ENCODE measurements at places on chromosomes 5 and 9. TPM values are rescaled to one million over a fixed set of nuclear protein-coding genes. Genes with fewer than 3 reads are reported as not detected.

Gene HAVCR2
- polyA plus RNA-seq = not detected

Gene SPATA31D4
- not detected for polyA plus RNA-seq

GRCh38 chr9:38363589-38363925, 28.9 kb upstream of the ALDH1B1 start:
- DNase-seq = no peak

DNA sequence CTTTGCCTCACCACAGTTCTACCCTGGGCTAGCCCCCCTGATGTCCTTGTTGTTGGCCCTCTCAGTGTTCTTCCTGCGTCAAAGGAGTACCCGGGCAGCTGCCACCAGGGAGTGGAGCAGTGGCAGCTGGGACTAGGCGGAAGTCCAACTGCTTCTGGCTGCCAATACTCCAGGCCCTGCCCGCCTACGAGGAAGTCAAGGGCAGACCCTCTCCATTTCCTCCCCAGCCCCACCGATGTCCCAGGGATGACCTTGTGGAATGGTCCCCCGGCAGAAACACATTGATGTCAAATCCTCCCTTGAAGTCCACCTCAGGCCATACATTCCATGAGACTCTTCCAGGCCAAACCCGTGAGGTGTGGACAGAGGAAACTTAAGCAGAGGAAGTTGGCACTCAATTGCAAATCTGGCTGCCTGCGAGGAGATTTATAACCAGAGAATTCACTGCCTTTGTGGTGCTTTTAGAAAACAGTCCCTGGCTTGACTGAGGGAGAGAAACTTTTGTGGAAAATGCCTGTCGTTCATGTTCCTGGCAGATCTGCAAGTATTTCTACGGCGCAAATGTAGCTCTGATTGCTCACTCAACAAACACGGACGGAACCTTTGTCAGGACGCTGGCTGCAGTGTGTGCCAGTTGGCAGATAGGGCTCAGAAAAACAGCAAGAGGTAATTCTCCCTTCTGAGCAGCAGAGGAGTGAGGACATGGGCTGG, 339.7 kb downstream of the RAB3C start:
- no peak for DNase-seq

- DNase-seq = no peak
Observed at GRCh38 chr9:127147251-127147650, 24.8 kb upstream of the ANGPTL2 start.

Gene OLFML2A
- polyA plus RNA-seq = 0.12 TPM

DNA sequence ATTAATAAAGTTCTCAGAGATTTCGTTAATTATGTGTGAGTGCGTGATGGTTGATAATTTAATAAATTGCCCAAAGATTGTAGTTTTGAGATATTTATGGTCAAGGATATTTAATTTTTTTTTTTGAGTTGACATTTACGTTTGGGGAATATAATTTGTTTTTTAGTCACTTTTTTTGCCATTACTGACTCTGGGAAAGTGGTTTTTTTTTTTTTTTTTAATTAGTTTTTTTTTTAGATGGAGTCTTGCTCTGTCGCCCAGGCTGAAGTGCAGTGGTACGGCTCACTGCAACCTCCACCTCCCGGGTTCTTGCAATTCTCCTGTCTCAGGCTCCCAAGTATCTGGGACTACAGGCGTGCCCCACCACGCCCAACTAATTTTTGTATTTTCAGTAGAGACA, 1.7 kb downstream of the BDP1 start:
- DNase-seq = no peak

GRCh38 chr9:98247831-98248657, 7.4 kb downstream of the TBC1D2 start:
- no peak for DNase-seq

DNA sequence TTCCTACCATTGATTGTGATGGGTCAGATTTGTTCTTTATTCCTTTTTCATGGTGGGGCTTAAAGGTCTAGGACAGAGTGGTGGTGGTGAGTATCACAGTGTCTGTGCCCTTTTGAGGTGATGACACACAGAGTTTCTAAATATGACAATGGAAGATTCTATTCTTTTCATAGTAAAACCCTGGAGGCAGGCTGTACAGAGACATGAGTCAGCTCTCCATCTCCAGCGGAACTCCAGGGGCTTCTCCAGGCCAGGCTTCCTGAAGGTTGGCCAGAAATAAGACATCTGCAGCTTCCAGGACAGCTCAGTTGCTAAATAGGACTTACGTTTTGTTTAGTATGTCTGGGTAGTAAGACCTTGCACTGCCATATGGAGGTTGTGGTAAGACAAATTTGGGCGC, 229.5 kb downstream of the CD180 start:
- no peak for DNase-seq

DNA sequence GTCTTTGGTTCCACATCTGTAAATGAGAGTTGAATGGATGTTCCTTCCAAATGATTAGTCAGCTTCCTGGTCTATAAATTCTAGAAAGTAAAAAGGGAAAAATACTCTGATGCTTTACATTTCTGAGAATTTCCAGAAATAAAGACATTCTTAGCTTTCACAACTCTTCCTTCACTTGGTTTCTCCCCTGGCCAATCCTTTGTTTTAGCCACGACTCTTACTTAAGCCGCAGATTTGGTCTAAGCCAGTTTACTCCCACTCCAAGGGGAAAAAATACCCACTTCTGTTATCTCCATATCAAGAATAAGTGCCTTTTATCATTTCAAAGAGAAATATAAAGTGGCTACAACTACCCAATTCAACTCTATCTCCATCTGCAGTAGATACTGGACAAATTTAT, 29.7 kb downstream of the PWWP2A start:
- DNase-seq = no peak

GRCh38 chr9:36796671-36797419, 224.2 kb downstream of the MELK start:
- DNase-seq = no peak

DNA sequence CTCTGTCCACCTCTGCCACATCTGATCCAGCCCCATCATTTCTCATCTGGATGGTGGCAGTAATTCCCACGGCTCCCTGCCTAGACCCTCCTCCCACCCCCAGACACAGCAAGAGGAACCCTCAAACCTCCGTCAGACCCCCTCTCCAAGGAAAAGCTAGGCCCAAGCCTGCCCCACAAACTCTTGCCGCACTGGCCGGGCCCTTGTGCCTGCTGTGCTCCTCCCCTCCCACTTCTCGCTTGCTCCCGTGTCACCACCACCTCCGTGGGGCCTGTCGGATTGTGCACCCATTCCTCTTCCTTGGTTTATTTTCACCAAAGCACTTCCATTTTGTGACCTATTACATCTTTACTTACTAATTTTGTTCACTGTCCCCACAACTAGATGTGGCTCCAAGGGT, 14.2 kb downstream of the BARX1 start:
- DNase-seq = no peak

DNA sequence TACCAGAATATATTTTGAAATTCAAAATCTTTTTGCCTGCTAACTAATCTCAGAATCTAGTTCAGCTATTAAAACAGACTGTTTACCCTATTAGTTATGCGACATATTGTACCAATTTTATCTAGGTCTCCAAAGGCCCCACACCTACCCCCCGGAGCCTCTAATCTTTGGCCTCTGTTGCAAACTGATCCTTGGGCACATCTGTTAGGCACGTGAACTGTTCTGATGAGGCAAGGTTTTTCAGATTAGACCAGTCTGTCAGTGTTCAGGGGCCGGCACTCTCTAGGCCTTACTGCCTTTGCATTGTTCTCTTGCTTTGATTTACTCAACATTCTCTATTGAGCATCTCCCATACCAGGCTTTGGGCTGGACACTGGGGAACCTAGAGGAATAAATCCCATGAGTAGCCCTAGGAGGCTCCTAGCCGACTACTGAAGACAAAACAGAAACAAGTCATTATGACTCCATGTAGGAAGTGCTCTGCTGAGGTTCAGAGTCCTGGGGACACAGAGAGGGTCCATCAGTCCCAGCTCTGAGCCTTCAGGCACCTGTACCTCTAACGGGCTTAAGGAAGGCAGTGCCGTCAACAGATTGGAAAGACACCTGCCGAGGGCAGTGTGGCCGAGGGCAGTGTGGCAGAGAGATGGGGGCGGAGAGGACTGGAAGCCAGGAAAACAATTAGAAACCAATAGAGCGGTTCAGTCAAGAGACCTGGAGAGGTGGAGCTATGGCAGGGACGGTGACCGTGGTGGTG, 245.1 kb downstream of the AOPEP start:
- no peak for DNase-seq

Gene DRD1
- not detected for polyA plus RNA-seq

GRCh38 chr5:141611289-141611688, 7.5 kb downstream of the DIAPH1 start:
- no peak for DNase-seq

DNA sequence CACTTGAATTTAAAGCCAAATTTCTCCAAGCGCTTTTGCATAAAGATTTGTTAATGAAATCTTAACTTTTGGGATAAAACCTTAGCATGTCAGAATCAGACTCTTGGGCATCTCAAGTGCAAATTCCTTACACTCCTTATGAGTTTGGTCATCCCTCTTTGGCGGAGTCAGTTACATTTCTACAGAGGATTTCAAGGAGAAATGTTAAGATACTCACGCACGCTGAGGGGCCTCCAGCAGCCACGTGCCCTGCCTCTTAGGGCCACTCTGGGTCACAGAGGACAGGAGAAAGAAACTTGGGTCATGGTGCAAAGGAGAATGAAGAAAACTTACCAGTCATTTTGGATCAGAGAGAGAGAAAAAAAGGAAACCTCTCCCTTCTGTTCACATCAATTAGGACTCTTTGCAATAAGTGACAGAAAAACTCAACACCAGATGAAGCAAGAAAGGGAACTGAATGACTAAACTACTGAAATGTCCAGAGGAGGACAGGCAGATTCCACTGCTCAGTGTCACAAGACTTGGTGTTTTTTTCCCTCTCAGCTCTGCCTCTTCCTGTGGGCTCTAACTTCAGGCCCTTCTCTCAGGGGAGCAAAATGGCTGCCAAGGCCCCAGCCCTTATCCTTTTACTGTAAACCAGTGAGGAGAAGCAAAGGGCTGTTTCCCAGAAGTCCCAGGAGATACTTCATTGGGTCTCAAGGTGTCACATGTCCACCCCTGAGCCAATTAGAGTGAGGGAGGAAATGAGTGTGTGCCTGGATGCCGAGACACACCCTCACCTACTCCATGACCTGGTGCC, 63.3 kb upstream of the NFIL3 start:
- DNase-seq = no peak

Gene RPL35
- polyA plus RNA-seq = 1,899 TPM

DNA sequence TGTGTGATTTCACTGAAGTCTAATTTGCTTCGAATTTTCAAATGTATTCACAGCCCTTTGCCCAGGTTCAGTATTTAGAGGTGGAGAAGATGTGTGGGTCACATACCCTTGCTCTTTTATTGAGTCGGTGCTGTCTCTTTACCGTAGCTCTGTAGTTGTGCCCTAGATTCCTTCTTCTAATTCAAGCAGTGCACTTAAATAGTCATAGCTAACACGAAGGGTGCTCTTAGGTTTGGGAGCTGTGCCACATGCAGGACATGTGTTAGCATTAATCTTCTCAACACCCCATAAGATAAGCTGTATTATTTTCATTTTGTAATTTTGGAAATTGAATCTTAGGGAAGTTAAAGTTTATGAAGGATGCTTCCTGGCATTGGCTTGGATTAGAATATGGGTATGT, 293.3 kb downstream of the MAST4 start:
- no peak for DNase-seq

Gene ARID3C
- polyA plus RNA-seq = not detected

DNA sequence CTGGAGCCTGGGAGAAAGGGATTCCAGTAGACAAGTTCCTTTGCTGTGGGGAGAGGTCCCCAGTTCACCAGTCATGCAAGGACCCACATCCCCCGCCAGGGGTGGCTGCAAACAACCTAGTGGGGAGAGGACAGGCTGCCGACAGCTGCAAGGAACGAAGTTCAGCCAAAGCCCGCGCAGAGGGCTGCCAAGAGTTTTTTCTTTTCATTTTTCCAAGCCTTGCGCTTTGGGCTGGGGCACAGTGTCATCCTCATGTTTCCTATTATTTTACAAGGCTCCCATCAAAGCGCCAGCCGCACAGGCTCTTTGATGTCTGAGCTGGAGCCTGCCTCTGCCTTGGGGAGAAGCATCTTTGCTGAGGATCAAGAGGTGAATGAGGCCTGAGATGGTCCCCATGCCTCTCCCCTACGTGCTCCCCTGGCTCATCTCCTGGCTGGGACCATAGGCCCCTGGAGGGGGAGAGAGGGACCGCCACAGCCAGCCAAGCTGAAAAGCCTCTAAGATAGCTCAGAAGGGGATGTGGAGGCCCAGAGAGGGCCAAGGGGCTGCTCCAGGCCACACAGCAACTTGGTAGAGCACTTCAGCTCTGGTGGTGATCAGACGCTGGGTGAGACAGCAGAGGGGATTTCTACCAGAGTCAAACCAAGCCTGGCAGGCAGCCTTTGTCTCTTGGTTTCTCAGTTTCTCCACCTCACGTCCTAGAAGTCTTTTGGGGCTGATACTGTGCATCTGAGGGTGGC, 50.4 kb upstream of the SYNPO start:
- no peak for DNase-seq

- DNase-seq = no peak
Observed at GRCh38 chr9:97438666-97439065, 26.8 kb downstream of the TDRD7 start.

GRCh38 chr9:79757881-79758669, 186.3 kb downstream of the TLE4 start:
- DNase-seq = peak; percentile 9

DNA sequence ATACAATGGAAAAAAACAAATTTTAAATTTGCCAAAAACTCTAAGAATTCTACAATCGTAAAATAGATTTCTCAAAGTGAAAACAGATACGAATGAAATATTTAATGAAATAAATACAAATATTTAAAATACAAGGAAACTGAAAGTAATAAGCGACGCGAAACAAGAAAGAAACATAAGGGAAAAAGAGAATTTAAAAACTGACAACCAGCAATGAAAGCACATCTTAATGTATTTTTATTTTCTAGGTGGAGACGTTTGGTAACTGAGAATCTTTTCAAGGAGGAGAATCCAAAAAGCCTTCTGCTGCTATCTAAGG, 1.0 kb downstream of the ANXA2R start:
- no peak for DNase-seq

DNA sequence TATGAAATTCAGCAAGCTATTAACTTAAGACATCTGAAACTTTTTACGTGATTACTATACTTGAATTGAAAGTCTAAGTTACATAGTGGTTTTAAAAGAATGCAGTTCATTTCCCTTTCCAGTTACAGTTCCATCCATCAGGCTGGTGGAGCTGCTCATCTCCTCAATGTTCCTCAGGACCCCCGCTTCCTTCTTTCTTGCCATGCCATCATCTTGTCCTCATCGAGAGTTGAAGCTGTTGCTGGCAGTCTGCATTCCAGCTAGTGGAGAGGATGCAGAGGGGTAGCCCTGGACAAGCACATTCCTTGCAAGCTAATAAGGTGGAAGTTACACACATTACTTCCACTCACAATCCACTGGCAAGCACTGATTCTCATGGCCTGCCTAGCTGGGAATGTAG, 8.8 kb upstream of the RNF183 start:
- DNase-seq = no peak

Gene ARL14EPL
- not detected for polyA plus RNA-seq

Gene MEIKIN
- not detected for polyA plus RNA-seq

Gene COL15A1
- polyA plus RNA-seq = not detected

Gene GLRA1
- polyA plus RNA-seq = not detected
